NCI-H1417 treated with DMSO at 0.1 percent for 48 hours (cell line): ENCODE measurements at places on chromosomes 7 and 10.

GRCh38 chr7:24463474-24463873 is 109.8 kb upstream of the PALS2 start:
- no peak for DNase-seq

GRCh38 chr10:63256009-63256773 is 123.1 kb downstream of the NRBF2 start:
- no peak for DNase-seq

GRCh38 chr7:12256090-12256489 is 45.0 kb downstream of the TMEM106B start:
- DNase-seq = no peak

- DNase-seq = no peak
Measured at GRCh38 chr7:108456845-108457540, 757 bp upstream of the NRCAM start.

DNA sequence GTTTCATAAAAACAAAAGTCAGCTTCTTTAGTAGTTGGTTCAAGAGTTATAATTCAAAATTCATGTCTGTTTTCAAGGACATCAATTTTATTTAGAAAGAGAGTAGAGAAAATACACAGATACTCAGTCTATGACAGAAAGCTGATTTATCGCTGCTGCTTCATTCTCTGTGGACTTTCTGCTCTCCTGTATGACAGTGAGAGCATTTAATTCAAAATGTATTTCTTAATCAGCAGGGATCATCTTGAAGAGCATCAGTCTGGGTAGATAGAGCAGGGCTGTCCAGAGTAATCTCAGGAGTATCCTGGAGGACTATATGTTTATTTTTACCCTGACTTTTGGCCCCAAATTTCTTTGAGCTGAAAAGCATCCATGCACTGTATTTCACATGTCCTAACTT is 1676.7 kb downstream of the REEP3 start:
- no peak for DNase-seq

- no peak for DNase-seq
Measured at GRCh38 chr7:118005026-118005425, 131.8 kb upstream of the CTTNBP2 start.

- DNase-seq = no peak
Measured at GRCh38 chr10:132408367-132408781, 11.4 kb downstream of the PWWP2B start.

DNA sequence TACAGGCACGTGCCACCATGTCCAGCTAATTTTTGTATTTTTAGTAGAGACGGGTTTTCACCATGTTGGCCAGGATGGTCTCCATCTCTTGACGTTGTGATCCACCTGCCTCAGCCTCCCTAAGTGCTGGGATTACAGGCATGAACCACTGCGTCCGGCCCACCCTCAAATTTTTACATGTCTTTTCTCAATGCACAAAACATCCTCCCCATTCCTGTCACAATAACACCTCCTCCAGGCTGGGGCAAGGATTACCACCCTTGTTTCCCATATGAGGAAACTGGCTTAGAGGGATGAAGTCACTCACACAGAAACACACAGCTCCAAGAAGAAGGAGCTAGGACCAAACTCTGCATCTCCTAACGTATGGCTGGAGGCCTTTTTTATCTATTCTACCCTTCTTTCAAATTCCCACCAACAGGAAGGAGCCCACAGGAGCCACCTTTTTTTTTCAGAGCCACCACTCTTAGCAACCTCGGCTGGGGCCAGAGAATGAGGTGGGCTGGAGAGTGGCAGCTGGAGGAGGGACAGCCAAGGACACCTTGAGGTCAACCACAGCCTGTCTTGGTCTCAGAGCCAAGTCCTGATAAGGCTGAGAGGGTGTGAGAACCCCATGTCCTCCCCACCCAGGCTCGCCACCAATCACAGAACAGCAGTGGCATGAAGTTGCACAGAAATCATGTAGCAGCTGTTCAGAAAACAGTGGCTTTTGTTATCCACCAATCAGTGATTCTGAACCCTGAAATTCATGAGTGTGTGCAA is 113.1 kb upstream of the PDLIM1 start:
- DNase-seq = no peak
